Testis (tissue), 5 donors: ENCODE measurements at places on chromosomes 7 and 10.

GRCh38 chr7:7673240-7673550, 32.6 kb downstream of the UMAD1 start:
- no peak for DNase-seq

DNA sequence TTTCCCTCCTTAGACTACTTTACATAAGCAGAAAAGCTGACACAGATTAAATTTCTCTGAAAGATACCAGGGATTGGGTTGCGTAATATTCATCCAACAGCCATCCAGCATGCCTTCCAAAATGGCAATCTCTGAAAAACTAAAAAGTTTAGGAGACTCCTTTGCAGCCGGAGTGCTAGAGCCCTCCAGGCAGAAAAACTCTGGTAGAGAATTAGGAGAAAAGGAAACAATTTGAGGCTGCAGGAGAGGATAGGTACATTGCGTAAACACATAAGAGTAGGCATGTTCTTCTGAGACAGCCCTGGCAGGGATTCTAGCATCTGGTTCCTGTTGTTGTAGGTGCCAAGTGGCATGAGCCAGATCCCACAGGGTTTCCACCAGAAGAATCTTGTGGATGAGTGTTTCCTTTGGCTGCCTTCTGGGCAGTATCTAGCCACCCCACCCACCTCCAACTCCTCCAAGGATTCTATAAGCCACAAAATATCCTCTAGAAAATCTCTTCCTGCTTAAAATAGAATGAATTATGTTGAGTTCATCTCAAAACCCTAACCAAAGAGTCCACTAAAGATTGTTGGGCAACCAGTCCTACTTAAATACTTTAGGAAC, 402.4 kb downstream of the HGF start:
- no peak for DNase-seq

DNA sequence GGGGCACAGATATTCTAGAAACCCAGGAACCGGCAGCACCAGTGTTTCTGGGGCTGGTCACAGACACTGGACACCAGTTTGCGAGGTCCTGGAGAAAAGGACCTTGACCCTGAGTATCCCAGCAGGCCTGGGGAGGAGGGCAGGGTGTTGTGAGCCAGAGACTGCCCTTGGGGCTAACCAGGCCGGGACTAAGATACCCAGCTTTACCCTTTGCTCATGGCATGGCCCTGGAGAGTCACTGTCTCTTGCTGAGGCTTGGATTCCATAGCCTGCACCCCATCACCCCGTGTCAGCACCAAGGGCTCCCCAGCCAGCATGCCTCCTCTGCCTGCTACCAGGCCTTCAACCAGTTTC, 124.4 kb downstream of the COL26A1 start:
- no peak for DNase-seq

DNA sequence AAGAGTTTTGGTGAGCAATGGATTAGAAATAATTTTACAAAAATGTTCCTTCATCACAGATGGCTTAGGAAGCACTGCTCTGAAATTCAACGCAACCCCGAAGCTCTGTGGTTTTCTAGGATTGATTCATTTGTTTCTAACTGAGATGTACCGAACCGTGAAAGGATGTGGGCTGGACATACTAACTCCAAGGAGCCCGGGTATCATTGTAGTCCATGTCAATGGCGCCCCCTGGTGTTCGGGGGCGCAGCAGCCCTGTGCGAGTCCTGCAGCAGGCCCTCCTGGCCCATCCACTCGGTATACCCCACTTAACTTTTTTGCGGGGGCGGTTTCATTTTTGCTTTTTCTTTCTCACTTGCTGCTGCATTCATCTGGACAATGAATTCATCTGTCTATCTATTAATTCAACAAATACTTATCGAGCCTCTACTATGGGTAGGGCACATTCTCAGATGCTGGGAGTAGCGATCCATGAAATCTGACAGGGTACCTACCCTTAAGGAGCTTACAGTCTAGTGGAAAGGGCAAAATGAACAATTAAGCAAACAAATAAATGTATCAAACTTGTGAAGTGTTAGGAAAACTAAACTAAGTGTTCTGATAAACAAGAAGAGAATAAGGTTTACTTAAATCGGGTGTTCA, 25.2 kb upstream of the ITPRID1 start:
- DNase-seq = peak; percentile 80

GRCh38 chr10:9786576-9786975, 1231.1 kb upstream of the CELF2 start:
- no peak for DNase-seq

DNA sequence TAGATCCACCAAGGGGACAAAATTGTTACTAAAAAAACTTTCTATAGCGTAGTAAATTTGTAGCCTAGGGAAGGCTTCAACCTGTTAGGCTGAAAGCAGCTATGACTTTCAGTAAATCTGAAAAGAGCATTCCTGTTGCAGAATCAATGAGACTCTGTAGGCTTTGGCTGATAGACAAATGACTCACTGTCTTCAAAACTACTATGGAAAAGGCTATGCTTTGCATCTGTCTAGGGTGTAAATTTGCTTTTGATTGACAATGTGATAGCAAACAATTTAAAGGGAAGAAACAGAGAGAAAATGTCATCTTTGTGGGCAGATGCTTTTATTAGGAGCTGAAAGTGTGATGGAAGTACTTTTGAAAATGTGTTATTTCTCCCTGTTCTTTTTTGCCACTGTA, 60.6 kb downstream of the ARL5B start:
- DNase-seq = no peak

GRCh38 chr10:19707376-19707775, 108.9 kb upstream of the PLXDC2 start:
- DNase-seq = no peak

DNA sequence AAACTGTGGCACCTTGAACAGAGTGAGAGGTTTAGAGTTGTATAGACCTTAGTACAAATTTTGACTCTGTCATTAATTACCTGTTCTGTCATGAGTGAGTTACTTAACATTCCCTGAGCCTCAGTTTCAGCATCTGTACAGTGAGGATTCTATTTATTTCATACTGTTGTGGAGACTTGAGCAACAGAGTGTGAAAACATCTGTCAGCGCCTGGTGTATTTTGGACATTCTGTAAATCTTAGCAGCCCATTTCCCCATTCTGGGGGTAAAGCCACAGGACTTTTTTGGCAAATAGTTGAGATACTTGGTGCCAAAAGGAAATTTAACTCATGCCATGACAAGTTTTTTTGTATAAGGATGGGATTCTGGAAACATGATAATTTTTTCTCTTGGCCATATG, 94.8 kb downstream of the AUTS2 start:
- DNase-seq = no peak

- DNase-seq = no peak
Observed at GRCh38 chr7:99489235-99489634, 10.8 kb downstream of the ZNF394 start.

- peak; percentile 60 for DNase-seq
Observed at GRCh38 chr10:132627666-132628531, 90.3 kb downstream of the INPP5A start.

- no peak for DNase-seq
Observed at GRCh38 chr7:76300166-76300731, 2.2 kb upstream of the HSPB1 start.

GRCh38 chr10:89207801-89208551, 859 bp upstream of the CH25H start:
- DNase-seq = peak; percentile 33

GRCh38 chr10:110657973-110658691, 14.0 kb downstream of the RBM20 start:
- DNase-seq = no peak
